ENCODE measurements at places on chromosomes 12 and 14. TPM values are rescaled to one million over a fixed set of nuclear protein-coding genes. Genes with fewer than 3 reads are reported as not detected.

The SPRYD4 gene
- 4.0 TPM for total RNA-seq

The GNG2 gene
- 35.6 TPM for total RNA-seq

The EPS8 gene
- 80.3 TPM for total RNA-seq

DNA sequence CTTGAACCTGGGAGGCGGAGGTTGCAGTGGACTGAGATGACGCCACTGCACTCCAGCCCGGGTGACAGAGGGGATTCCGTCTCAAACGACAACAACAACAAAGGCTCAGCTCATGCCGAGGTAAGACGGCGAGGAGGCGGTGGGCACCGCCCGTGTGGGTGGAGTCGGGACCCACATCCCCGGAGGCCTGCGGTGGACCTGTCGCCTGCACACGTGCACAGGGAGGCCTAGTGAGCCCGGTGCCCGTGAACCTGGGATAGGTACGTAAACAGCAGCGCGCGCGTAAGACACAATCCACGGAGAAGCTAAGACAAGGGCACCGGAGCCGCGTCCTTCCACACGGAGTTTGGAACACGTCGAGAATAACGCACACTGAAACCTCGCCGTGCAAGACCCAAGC, 78.7 kb downstream of the GALNT9 start:
- no peak overlapping the region for H3K27ac ChIP-seq
- H3K27me3 ChIP-seq: no peaks in the 10 kb centered on the region
- DNase-seq: peak; percentile 68

The UNC79 gene
- 0.79 TPM for total RNA-seq

DNA sequence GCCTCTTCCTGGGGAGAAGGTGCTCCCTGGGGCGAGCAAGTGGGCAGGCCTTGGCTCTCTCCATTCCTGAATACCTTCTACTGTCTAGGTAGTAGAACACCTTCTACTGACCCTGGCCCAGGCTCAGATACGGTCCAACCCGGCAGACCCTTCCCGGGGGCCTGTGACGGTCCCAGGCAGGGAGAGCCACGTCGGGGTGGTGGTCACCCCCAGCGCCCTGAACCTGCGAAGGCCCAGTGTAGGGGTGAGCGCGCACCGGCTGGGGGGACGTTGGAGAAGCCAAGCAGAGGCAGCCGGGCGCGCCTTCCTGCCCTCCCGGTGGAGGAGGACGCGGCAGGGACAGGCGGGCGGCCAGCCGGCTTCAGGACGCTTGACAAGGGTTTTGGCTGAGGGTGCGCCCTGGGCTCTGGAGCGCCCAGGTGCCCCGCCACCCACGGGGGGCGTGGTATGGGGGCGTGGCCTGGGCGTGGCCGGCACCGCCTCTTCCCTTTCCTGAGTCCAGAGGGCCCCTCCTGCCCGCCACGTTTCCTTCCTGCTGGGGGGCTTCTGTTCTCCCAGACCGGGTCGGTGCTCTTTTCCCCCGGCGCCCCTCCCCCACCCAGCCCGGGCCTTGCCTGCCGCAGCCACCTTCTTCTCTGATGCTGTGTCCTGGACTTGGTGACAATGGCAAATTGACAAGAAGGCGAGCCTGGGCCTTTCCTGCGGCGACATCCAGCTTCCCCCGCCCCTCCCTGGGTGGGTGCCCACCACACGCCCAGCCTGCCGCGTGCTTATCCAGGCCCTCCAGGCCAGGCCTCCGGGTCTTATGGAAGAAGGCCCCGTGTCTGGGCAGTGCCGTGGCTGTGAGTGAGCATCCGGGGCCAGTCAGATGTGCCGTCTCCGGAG, 24.5 kb upstream of the PPP1R13B start:
- peak overlapping the region; percentile 7 for H3K4me3 ChIP-seq
- peak overlapping the region; percentile 14 for H3K27ac ChIP-seq
- H3K36me3 ChIP-seq: no peaks in the 10 kb centered on the region
- DNase-seq: peak; percentile 54
- no peaks in the 10 kb centered on the region for H3K27me3 ChIP-seq

Data from kidney (tissue), 22 donors.